Uterus (tissue), 4 donors: ENCODE measurements at places on chromosomes 3 and 15. TPM values are rescaled to one million over a fixed set of nuclear protein-coding genes. Genes with fewer than 3 reads are reported as not detected.

Gene NT5DC2
- total RNA-seq: 67.6 TPM

Gene KCNMB2
- total RNA-seq: 2.3 TPM

GRCh38 chr3:136899622-136900158, 37.7 kb downstream of the NCK1 start:
- no peak overlapping the region for H3K4me3 ChIP-seq
- H3K27ac ChIP-seq: no peak overlapping the region
- DNase-seq: no peak
- H3K4me1 ChIP-seq: no peaks in the 10 kb centered on the region

DNA sequence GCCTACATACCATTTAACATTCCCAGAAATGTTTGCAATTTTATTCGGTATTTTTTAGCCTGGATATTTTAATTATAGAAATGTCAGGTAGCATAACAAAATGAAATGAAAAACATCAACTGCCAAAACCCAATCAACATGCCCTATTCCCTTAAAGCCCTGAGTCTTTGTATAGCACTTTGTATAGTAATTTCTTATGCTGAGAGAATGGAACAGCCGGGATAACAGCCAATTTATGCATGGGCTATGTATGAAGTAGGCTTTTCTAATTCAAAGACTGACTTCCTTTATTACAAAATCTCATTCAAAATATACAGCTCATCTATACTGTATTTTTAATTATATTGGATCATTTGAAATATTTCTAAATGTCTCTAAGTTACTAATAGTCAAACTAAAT, 513.0 kb upstream of the NAALADL2 start:
- H3K4me1 ChIP-seq: no peaks in the 10 kb centered on the region
- no peaks in the 10 kb centered on the region for H3K27me3 ChIP-seq
- no peak overlapping the region for H3K4me3 ChIP-seq
- H3K27ac ChIP-seq: no peak overlapping the region
- no peak for DNase-seq

Gene AMIGO3
- not detected for total RNA-seq

DNA sequence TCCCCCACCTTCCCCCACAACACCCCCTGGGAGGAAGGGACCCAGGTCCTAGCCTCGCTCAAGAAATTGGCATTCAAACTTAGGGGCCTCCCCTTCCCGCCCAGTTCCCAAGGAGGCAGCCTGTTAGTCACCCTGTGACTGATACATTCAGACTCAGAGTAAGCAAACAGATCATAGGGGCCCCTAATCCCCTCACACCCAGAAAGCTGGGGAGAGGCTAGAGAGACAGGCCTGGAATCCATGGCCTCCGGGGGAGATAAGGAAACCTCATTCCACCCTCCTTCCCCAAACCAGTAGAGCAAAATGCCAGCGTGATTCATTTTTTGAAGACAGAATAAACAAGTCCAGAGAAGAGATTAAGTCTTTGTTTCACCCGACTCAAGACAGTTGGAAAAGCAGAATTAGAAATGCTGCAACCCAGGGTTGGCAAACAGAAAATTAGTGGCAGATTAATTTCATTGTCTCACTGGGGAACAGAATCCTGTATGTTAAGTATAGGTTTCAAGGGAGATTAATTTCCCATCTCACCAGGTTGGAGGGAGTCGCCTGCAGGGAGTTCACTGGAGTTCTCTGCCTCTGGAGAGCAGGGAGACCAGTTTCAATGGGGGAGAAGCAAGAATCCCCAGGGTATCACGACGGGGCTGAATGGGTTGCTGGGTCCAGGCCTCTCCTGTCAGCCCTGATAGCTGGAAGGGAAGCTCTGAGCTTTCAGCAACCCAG, 268.3 kb downstream of the UACA start:
- no peak for DNase-seq
- no peak overlapping the region for H3K4me3 ChIP-seq
- no peaks in the 10 kb centered on the region for H3K27me3 ChIP-seq
- H3K27ac ChIP-seq: peak overlapping the region; percentile 55
- H3K36me3 ChIP-seq: no peaks in the 10 kb centered on the region

DNA sequence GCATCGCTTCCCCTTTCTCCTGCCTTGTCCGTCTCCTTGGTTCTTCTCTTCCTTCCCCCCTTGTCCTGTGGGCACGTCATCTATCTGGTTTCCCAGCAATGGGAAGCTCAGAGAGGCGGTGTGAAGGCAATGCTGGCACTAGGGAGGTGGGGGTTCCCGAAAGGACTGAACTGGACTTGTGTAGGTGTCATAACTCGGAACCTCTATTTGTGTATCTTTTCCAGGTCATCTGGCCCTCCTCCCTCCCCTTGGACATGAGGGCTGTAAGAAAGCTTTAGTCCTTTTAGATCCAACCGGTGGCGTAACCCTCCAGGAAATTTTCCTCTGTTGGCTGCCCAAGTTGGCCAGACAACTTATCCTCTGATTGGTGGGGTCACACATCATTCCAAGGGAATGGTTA, 231.5 kb upstream of the TLE3 start:
- DNase-seq: no peak
- no peak overlapping the region for H3K27ac ChIP-seq
- no peaks in the 10 kb centered on the region for H3K27me3 ChIP-seq
- no peaks in the 10 kb centered on the region for H3K36me3 ChIP-seq
- no peak overlapping the region for H3K4me3 ChIP-seq

Gene SLITRK3
- under 0.01 TPM for total RNA-seq

Gene SPG11
- 88.0 TPM for total RNA-seq

- peaks cover 5% of the 10 kb centered on the region for H3K4me1 ChIP-seq
- H3K27me3 ChIP-seq: no peaks in the 10 kb centered on the region
- no peaks in the 10 kb centered on the region for H3K36me3 ChIP-seq
- no peak overlapping the region for H3K4me3 ChIP-seq
- no peak for DNase-seq
Observed at GRCh38 chr3:4740397-4741105, 238.7 kb upstream of the BHLHE40 start.

Gene DUOXA2
- total RNA-seq: not detected

GRCh38 chr3:66483409-66483906, 17.4 kb downstream of the LRIG1 start:
- DNase-seq: no peak
- H3K27ac ChIP-seq: peak overlapping the region; percentile 88
- H3K36me3 ChIP-seq: no peaks in the 10 kb centered on the region
- H3K27me3 ChIP-seq: no peaks in the 10 kb centered on the region
- no peak overlapping the region for H3K4me3 ChIP-seq
- H3K4me1 ChIP-seq: peaks cover 20% of the 10 kb centered on the region

Gene DPH3
- total RNA-seq: 18.2 TPM

Gene LRRN1
- 3.0 TPM for total RNA-seq

Gene METTL6
- 24.4 TPM for total RNA-seq

Gene PRSS50
- 0.55 TPM for total RNA-seq

Gene MUC4
- 0.26 TPM for total RNA-seq

- no peak for DNase-seq
- H3K36me3 ChIP-seq: no peaks in the 10 kb centered on the region
- H3K4me1 ChIP-seq: no peaks in the 10 kb centered on the region
- H3K27me3 ChIP-seq: no peaks in the 10 kb centered on the region
Observed at GRCh38 chr3:83514130-83514914, 1444.5 kb upstream of the CADM2 start.

DNA sequence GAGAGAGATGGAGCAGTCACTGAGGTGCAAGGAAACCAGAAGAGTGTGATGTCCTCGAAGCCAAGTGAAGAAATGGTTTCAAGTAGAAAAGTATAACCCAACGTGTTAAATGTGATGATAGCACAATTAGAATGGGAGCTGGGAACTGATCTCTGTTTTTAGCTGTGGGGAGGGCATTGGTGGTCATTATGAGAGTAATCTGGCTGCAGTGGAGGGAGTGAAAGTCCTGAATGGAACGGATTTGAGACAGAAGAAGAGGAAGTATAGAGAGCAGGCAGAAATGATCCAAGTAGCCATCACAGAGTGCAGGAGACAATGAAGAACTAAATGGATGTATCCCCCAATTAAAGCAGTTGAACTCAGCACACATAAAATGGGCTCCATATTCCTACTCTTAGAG, 235.3 kb downstream of the IGSF11 start:
- no peaks in the 10 kb centered on the region for H3K4me1 ChIP-seq
- no peaks in the 10 kb centered on the region for H3K36me3 ChIP-seq
- no peak overlapping the region for H3K27ac ChIP-seq
- H3K27me3 ChIP-seq: no peaks in the 10 kb centered on the region

Gene GOLGA8T
- total RNA-seq: not detected

- DNase-seq: no peak
- no peaks in the 10 kb centered on the region for H3K27me3 ChIP-seq
- H3K4me3 ChIP-seq: peak overlapping the region; percentile 92
- no peaks in the 10 kb centered on the region for H3K36me3 ChIP-seq
Observed at GRCh38 chr15:41231422-41232226, 556 bp downstream of the CHP1 start.

DNA sequence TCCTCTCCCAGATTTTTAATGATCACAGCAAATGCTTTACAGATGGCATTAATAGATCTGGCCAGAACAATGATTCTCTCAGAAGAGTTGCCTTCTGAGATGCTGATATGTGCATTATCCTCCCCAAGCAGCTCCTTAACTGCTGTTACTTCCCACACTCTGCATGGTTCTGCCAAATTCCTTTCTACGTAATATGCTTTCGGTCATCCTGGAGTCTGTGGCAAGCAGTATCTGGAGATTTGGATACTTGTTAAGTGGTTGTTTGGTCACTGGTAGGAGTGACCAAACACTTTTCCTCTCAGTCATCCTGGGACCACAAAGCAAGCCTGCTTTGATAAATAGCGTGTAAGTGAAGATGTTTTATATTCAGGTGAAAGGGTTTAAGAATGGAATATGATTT, 71.1 kb upstream of the CCNL1 start:
- no peaks in the 10 kb centered on the region for H3K4me1 ChIP-seq
- H3K36me3 ChIP-seq: no peaks in the 10 kb centered on the region
- H3K4me3 ChIP-seq: no peak overlapping the region

GRCh38 chr3:177421481-177421785, 224.2 kb upstream of the TBL1XR1 start:
- no peaks in the 10 kb centered on the region for H3K36me3 ChIP-seq
- no peak overlapping the region for H3K4me3 ChIP-seq
- H3K4me1 ChIP-seq: peaks cover 3% of the 10 kb centered on the region
- peak overlapping the region; percentile 9 for H3K27ac ChIP-seq
- DNase-seq: peak; percentile 55
- no peaks in the 10 kb centered on the region for H3K27me3 ChIP-seq

- H3K4me3 ChIP-seq: no peak overlapping the region
- H3K27ac ChIP-seq: peak overlapping the region; percentile 17
- H3K27me3 ChIP-seq: no peaks in the 10 kb centered on the region
Observed at GRCh38 chr15:70141376-70142071, 43.8 kb upstream of the TLE3 start.

Gene CAMP
- 3.1 TPM for total RNA-seq

DNA sequence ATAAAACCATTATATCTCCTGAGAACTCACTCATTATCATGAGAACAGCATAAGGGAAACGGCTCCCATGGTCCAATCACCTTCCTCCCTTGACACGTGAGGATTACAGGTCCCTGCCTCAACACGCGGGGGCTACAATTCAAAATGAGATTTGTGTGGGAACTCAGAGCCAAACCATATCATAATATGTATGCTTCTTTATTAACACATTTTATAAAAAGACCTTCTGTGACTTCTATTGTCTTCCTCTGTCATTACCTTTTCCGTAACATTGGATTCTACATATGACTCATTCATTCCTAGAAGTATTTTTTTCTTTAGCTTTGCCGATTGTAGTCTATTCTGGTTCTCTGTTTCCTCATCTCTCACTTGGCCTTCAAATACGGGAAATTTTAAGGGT, 267.2 kb upstream of the ROBO1 start:
- no peaks in the 10 kb centered on the region for H3K27me3 ChIP-seq
- DNase-seq: no peak
- no peak overlapping the region for H3K27ac ChIP-seq
- no peaks in the 10 kb centered on the region for H3K36me3 ChIP-seq
- H3K4me3 ChIP-seq: no peak overlapping the region

Gene CCRL2
- total RNA-seq: 1.3 TPM

DNA sequence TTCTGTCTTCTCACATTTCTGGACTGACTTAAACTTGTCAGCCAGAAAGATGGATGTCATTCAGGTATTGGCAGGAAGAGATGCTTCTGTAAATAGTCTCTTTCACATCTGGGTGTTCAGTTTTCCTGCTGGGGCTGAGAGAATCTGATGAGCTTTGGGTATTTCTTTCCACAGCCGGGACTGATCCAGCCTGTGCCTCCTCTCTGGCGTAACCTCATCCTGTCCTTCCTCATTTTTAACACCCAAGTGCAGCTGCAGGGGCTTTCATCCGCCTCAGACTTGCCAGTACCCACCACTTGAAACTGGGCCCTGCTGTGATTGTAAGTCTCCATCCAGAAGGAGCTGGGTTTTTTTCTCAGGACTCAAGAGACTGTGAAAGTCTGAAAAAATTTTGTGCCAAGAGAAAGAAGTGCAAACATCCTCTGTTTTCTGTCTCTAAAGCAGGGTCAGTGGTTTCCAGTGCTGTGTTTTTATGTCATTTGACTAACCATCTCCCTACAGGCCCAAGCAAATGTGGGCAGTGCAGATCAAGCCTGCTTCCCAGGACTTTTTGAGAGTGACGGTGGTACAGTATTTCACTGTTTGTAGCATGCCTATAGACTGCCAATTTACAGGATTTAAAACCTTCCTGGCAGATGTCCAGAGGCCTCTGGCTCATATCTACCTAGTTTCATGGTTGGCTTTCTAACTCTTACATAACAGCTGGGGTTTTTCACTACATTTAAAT, 342.7 kb downstream of the PTPRG start:
- H3K27ac ChIP-seq: peak overlapping the region; percentile 42
- H3K4me3 ChIP-seq: no peak overlapping the region
- no peaks in the 10 kb centered on the region for H3K27me3 ChIP-seq
- no peaks in the 10 kb centered on the region for H3K4me1 ChIP-seq
- DNase-seq: no peak
- H3K36me3 ChIP-seq: no peaks in the 10 kb centered on the region

Gene ROBO2
- total RNA-seq: 0.26 TPM

Gene NANOGP8
- total RNA-seq: not detected

DNA sequence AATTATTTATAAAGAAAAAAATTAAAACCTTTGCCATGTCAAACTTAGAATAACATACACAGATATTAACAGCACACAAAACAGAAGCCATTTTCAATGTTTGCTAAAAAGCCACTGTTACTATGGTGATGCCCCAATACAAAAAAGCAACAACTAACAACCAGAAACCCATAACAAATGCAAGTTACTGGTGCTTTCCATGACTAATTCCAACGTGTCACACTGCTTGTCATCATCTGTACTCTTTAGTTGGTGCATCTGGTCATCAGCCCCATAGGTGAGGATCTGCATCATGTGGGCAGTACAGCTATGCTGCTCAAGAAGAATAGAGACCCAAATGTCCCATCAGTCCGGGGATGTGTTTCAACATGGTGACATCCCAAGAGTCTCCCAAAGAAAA, 52.8 kb downstream of the ATP8B4 start:
- DNase-seq: no peak
- no peaks in the 10 kb centered on the region for H3K4me1 ChIP-seq
- no peaks in the 10 kb centered on the region for H3K36me3 ChIP-seq
- H3K27ac ChIP-seq: no peak overlapping the region

Gene CCDC33
- total RNA-seq: 2.0 TPM

- DNase-seq: no peak
- H3K27ac ChIP-seq: no peak overlapping the region
- H3K4me3 ChIP-seq: no peak overlapping the region
- no peaks in the 10 kb centered on the region for H3K27me3 ChIP-seq
- H3K4me1 ChIP-seq: no peaks in the 10 kb centered on the region
Observed at GRCh38 chr3:99774467-99774866, 43.2 kb upstream of the CMSS1 start.

Gene UBE3A
- total RNA-seq: 180 TPM

- H3K36me3 ChIP-seq: no peaks in the 10 kb centered on the region
- no peaks in the 10 kb centered on the region for H3K4me1 ChIP-seq
- no peaks in the 10 kb centered on the region for H3K27me3 ChIP-seq
- no peak overlapping the region for H3K4me3 ChIP-seq
Observed at GRCh38 chr15:76325704-76326103, 10.9 kb upstream of the ISL2 start.

Gene SENP8
- 4.1 TPM for total RNA-seq
